ENCODE measurements at places on chromosomes 13 and 19.

DNA sequence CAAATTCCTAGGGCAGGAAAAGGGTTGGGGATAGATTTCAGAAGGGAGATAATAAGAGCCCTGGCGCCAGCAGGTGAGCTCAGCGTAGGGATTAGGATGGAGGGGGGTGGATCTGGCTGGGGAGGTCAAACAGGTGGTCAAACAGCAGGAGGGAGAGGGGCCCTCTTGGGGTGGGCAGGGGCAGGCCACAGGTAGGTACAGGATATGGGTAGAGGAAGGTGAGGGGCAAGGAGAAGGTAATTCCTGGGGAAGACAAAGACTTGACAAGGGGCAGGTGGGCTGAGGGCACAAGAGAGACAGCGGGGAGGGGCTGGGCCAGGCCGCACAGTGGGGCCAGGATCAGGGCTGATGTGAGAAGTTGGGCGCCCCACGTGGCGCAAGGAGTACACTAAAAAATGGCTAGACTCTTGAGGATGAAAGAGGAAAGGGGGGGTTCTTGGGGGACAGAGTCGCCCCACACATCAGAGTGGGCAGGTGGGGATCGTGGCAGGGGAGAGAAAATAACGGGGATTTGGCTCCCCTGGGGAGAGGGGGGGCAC is 713 bp downstream of the KRI1 start:
- no peak for DNase-seq

DNA sequence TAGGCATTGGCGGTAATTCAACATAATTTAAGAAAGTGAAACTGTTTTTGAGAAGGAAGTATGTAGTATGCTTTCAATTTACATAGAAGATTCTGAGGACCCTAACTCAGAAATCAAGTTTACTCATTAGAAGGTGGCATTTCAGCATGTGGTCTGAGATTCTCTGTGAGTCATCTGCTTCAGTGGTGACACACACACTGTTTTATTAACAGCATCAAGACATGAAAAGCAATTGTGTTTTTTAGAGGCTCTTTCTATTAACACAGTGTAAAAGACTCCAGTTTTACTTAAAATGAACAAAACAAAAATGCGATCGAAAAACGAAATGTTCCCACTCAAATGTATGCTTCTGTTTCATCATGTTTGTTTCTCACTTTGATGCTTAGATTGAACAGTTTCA is 802.1 kb upstream of the SLITRK6 start:
- no peak for DNase-seq

DNA sequence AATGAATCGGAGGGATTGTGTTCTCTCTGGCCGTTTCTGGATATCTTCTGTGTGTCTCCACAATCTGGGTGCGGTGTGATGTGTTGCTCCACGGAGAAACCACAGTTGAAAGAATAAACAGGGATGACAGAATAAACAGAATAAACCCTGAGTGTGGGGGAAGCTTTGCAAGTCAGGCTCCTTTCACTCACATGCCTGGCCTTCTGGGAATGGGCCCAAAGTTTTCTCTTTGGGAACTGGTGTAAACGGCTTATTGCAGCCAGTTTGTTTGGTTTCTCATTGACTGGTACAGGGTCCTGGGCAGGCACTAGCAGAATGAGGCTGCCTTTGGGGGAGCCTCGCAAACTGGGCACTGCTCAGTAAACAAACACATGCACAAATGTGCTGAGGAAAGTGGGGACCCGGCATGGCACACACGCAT is 324.7 kb downstream of the DLEU7 start:
- no peak for DNase-seq

DNA sequence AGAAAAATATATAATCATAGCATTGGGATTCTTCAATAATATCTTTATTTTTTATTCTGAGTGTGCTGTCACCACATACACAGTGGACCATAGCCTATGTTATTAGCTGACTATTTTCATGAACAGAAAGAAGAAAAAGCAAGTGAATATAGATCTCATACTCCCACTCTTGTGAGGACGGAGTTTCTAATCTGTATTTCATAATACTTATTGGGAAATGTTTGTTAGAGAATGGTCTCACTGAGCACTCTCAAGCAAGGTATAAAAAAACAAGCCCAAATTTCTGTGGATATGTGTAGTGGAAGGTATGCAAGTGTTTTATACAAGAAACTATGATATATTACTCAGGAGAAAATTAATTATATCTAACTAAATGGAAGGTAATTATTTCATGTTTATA is 1218.1 kb downstream of the SLITRK1 start:
- no peak for DNase-seq

GRCh38 chr19:33612928-33613619 is 8.7 kb upstream of the CHST8 start:
- DNase-seq = no peak

DNA sequence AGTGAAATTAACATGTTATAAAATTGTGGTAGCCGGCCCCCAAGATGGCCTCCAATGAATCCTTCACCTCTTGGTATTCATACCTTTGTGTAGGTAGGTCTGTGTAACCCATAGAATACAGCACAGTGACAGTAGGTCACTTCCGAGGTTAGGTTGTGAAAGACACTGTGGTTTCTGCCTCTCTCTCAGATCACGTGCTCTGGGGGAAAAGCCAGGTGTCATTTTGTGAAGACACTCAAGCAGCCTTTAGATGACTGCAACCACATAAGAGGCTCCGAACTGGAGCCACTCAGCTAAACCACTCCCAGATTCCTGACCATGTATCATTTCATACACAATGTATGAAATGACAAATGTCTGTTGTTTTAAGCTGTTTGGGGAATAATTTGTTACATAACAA is 9.8 kb upstream of the USPL1 start:
- DNase-seq = no peak

- DNase-seq = no peak
Observed at GRCh38 chr13:31043957-31044356, 111.5 kb downstream of the TEX26 start.

GRCh38 chr13:73450583-73450982 is 391.8 kb downstream of the KLF5 start:
- no peak for DNase-seq

- no peak for DNase-seq
Observed at GRCh38 chr13:59728896-59729545, 434.7 kb downstream of the DIAPH3 start.

DNA sequence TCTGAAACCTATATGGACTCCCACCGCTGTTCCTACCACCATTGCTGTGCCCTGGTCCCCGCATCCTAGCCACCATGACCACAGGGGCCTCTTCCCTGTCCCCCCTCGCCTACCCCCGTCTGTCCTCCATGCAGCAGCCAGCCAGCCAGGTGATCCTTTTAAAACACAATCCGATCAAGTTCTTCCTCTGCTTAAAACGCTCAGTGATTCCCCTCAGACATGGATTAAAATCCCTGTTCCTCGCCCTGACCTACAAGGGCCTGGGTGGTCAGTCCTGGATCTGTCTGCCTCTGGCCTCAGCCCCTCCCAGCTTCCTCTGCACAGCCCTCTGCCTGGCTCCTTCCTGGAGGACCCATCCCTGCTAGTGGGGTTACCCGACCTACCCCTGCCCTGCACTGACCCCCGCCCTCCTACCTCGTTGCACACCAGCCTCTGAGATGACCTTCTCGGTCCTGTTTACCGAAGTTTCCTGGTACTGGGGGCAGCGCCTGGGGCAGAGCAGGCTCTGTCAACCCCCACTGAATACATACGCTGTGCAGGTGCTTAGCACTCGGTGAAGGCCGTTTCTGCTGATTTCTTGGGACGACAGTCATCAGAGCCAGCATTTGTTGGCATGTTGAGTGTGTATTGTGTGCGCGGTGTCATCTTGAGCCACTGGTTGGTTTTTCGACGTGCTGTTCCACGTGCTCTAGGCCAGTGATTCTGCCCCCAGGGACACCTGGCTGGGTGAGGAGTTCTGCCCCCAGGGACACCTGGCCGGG is 14.7 kb upstream of the LENG8 start:
- DNase-seq = no peak

GRCh38 chr19:55647732-55648584 is at the start of gene CCDC106:
Gene CCDC106, plus strand, starts transcription at chr19:55648212. Its CDS starts 835 bp downstream, at chr19:55649047.
- no peak for DNase-seq

- DNase-seq = no peak
Observed at GRCh38 chr13:20219577-20219976, 12.5 kb downstream of the GJB6 start.

DNA sequence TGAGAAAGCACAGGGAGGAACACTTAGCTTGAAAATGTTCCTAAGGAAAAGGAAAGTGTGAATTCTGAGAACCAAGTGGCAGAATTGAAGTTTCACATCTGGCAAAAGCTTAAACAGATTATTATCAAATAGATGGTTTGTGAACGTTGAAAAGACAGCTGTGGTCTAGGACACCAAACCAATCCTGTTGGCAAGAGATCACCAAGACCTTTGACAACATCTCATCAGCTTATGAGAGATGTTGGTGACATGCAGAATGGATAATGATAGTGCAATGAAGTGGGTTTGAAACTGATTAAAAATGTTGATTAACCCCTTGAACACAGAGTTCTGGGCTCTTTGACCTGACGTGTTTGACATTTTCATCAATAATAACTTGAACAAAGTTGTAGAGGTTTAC is 74.6 kb upstream of the GPR183 start:
- no peak for DNase-seq

DNA sequence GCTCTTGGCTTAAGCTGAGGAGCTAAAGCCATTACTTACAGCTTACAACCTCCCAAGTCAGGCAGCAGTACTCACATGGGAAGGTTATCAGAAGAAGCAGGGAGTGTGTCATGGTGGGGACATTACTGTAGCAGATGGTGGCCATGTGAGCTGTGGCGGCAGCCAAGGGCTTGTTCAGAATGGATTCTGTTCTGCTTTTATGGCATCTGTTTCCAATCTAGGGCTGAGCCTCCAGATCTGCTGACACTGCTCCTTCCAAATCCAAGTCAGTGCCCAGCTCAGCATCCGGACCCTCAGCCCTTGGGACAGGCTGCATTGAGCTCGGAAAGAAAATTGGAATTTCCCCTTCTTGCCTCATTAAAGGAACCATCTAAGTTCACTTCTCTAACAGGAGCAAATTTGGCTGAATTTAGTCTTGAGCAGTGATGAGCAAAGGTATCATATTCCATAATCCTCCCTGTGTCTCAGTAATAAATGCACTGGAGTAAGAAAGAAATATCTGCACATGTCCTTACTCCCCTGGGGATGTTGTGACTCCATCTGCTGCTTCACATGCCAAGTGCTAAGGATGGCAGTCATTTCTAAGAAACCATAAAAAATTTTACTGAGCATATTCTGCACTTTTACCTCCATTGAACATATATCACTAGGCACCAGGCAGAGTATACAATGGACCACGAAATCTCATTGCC is 73.9 kb downstream of the KCTD12 start:
- no peak for DNase-seq

DNA sequence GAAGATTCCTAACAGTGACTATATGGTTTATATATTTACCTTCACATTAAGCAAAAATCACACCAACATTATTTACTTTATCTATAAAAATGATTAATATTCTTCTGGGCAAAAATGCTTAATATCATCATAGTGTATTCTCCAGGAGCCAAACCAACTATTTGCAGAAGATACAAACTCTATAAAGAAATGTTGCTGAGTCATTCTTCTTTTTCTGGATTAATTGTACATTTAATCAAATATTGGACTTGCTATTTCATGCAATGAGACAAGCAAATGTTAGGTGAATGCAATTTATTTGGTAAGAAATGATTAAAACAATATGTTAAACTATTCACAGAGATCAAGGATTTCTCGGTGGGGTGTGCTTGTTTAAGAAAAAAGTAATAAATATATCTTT is 1075.8 kb downstream of the PCDH9 start:
- DNase-seq = no peak

DNA sequence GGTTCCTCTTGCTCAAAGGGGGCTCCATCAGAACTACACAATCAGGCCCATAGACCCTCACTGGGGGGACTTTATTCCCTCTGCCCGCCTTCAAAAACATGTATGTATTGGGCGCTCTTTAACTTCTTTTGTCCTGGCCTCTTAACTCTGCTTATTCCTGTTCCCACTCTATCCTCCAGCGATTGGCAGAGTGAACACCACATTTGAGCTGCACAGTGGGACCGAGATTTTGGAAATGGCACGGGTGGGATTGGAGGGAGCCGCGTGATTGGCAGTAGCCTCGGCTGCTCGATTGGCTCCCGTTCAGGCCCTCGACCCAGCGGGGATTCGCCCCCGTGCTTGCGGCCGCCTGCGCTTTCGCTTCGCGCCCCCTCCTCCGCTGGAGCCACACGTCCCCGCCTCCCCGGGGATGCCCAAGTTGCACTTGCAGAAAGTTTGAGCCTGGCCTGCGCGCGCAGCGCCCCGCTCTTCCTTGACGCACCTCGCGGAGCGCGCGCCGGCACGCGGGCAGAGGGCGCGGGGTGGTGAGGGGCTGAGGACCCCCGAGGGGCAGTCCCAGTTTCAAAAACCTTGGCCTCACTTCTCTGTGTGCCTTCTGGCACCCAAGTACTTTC is at the start of gene ZIC5:
Gene ZIC5 (minus strand): TSS at position 192 of the 614 bp plus-strand sequence. CDS start 164 bp downstream, at position 28.
- no peak for DNase-seq

- DNase-seq = no peak
Observed at GRCh38 chr13:45951166-45951565, 99.6 kb upstream of the SIAH3 start.

DNA sequence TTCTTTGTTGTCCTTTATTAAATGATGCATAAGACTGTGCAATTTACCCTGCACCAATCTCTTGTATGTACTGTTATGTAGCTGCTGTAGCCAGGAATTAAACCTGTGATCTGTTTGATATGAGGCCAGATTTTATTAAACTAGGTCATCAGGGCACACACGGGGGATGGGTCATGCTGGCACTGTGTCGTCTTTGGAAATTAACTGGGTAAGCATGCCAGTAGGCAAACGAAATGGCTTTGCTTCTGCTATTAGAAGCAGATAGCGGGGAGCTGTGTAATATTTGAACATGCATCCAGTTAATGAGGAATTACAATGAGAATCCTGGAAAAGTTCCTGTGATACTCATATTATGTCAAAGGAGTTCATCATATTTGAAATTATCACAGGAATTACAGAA is 23.5 kb downstream of the MTUS2 start:
- DNase-seq = no peak

- DNase-seq = no peak
Observed at GRCh38 chr13:44574466-44574855, 1.7 kb downstream of the TSC22D1 start.

- no peak for DNase-seq
Observed at GRCh38 chr19:40392894-40393517, 3.0 kb upstream of the HIPK4 start.

DNA sequence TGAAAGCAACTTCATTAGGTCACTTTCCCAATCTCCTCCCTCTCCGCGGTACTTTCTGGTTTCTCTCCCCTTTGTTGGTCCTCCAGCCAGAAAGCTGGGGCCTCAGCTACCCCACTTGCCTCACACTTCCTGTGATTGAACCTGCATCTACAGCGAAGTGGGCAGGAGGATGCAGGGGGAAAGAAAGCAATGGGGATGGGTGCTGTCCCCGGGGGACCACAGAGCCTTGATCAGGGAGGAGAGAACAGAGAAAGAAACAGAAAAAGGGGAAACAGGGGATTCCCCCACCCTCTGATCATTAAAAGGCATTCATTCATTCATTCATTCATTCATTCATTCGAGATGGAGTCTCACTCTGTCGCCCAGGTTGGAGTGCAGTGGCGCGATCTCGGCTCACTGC is 74.2 kb downstream of the TRPM4 start:
- DNase-seq = no peak

- DNase-seq = no peak
Observed at GRCh38 chr19:46616631-46617322, 8.1 kb downstream of the PTGIR start.

All from H54 (cell line).